Thymus (tissue), 14 donors: ENCODE measurements at places on chromosomes 13 and 19. TPM values are rescaled to one million over a fixed set of nuclear protein-coding genes. Genes with fewer than 3 reads are reported as not detected.

Gene SHISA7
- total RNA-seq: 0.05 TPM

Gene OSCAR
- total RNA-seq: 0.61 TPM

Gene DDX49
- 54.9 TPM for total RNA-seq

Gene HOOK2
- 8.7 TPM for total RNA-seq

Gene NUDT19
- total RNA-seq: 3.7 TPM

Gene VSTM2B
- total RNA-seq: not detected

Gene ENOX1
- 4.0 TPM for total RNA-seq

Gene HIF3A
- 0.66 TPM for total RNA-seq

Gene TMEM150B
- total RNA-seq: 0.76 TPM

Gene CNFN
- 0.85 TPM for total RNA-seq

Gene SIGLEC5
- 0.90 TPM for total RNA-seq
